ENCODE measurements at places on chromosomes 7 and 10.

DNA sequence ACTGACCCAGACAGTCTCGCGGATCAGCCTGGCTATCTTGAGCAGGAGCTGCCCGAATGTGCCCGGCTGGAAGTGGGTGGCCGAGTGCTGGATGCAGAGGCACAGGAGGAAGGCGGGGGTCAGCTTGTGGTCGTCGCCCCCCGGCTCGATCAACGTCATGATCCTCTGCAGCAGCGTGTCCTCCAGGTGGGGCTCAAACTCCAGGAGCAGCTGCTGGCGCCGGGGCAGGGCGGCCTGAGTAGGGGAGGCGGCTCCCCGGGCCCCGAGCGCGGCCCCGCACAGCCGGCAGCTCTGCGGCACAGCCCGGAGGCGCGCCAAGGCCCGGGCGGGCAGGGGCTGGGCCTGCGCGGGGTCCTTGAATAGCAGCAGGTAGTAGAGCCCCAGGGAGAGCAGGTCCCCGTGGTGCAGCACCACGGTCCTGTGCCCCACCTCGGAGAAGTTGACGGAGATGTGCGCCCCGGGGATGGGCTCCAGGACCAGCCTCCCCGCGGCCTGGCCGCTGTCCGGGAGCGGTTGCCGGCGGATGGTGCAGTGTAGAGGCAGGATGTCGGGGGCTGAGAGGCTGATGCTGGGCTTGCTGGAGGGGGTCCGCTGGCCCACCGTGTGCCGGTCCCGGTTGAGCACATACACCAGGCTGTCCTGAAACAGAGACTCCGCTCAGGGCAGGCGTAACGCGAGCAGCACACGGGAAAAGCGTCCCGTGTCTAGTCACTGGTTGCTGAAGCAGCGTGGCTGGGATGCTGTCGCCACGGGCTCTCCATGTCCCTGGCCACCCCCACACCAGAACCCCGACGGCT lies 27.0 kb downstream of the PAPOLB start:
- no peak for DNase-seq

- no peak for DNase-seq
These were observed 47.9 kb downstream of the MRPL32 start for GRCh38 chr7:42980084-42980483.

DNA sequence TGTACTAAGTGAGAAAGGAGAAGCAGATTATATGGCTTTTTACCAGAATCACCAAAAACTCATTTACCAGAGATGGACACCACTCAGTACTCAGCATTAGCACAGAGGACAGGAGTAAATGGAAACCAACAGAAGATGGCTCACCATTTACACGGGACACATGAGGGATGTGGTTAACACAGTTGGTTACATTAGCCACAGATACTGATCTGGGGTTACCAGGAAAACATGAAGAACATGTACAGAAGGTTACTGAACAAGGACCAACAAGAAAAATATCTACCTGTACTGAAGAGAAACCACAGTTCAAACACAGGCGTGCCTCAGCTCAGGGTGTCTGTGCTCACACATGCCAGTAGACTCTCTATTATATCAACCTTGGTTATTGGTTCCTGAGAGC lies 1285.8 kb upstream of the SORCS1 start:
- no peak for DNase-seq

GRCh38 chr10:95391581-95392216 lies 100.9 kb upstream of the PDLIM1 start:
- DNase-seq = no peak

DNA sequence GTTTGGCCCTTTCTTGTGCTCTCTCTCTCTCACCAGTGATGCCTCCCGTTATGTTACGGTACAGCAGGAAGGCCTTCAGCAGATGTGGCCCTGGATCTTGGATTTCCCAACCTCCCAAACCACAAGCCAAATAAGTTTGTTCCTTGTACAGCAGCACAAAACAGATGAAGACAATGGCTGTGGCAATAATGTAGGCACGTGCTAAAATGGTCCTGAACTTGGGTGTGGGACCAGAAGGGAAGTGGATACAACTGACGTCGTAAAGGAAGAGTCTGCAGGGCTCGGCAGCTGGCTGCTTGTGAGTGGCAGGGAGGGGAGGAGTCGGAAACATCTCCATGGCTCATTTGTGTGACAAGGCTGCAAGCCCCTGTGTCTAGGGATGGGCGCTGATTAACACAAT lies 26.8 kb downstream of the PROSER2 start:
- peak; percentile 13 for DNase-seq

GRCh38 chr10:102988404-102989314 lies 70.6 kb downstream of the CNNM2 start:
- no peak for DNase-seq

GRCh38 chr10:43685744-43686143 lies 37.1 kb upstream of the ZNF32 start:
- no peak for DNase-seq

- no peak for DNase-seq
These were observed 69.3 kb upstream of the DNAJB6 start for GRCh38 chr7:157267516-157267915.

DNA sequence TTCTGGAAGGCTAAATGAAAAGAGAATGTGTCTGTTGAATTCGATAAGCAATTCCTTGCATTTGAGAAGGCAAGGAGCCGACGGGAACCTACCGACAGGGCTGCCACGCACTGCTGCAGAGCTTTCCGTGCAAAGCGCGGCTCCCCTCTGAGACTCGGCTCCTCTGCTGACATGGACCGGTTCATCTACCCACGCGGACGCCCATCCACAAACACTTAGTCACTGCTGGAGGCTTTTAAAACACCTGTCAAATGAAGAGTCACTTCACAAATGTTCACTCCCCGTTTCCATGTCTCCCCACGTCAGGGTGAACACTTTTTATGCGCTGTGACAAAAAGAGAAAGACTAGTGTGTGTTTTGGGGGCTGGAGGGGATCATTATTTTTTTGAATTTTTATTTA lies 32.0 kb downstream of the AMZ1 start:
- no peak for DNase-seq

DNA sequence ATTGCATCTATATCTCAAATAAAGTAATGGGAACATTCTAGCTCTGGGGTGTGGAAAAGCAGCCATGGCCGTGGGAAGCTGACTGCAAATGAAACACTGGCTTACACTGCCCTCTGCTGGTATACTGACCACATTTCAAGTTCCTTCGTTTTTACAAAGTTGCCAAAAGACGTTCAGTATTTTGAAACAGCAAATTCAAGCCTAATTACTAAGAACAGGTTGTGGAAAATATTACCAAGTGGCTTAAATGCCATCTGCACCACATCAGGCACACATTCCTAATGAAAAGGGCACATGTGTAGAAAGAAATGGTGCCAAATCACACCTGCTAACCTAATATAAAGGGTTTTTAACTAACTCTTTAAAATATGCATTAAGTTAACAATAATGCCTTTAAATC lies 83.9 kb downstream of the JAZF1 start:
- DNase-seq = peak; percentile 61

DNA sequence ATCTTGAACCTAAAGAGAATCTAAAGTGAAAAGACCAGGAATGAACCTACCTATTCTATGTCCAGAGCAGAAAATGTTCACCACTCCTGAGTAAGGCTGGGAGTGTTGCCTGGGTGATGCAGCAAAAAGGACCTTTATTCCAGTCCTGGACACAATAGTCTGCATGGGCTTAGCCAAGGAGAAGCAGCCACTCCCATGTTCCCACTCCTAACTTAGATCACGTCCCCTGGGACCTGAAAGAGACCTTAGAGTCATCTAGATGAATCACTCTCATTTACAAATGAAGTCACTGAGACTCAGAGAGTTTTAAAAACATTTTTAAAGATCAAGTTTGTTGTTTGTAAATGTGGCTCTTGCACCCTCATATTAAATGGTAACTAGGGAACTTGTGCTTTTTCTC lies 763.4 kb downstream of the KCNMA1 start:
- no peak for DNase-seq

- DNase-seq = no peak
These were observed 18.8 kb downstream of the SLK start for GRCh38 chr10:103985726-103986125.

- peak; percentile 30 for DNase-seq
These were observed 23.6 kb downstream of the FAM3C start for GRCh38 chr7:121372376-121373010.

DNA sequence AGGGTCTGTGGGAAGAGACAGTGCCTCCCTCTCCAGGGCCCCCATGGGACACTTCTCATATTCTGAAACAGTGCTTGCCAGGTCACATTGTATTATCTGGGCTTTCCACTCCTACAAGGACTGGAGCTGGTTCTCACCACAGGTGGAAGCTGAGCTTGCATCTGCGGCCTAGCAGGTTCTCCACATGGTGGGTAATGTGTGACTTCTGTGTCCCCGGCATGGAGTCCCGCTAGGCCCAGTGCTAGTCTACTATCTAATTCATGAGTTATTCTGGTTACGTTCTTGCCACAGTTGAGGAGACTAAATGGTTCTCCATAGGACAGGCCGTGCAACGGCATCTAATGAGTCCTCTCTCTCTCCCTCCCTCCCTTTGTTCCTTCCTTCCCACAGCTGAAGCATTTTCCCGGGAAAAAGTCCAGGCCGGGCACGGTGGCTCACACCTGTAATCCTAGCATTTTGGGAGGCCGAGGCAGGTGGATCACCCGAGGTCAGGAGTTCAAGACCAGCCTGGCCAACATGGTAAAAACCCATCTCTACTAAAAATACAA lies 27.7 kb downstream of the PRLHR start:
- DNase-seq = no peak

DNA sequence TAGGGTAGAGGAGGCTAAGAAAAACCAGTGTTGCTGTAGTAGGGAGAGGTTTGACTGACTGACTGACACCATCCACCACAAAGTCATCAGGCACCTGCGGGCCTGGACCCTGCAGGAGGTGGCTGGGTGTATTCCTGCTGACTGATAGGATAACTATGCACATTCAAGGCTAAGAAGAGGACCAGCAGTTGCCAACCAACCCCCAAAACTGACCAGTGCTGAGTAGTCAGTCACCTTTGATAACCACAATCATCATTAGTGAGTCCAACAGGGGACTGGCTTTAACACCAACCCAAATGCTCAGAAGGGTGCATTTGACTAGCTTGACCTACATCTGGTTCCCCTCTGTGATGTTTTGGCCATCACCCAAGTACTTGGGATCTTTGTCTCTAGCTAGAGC lies 30.5 kb downstream of the PLXNA4 start:
- DNase-seq = no peak

DNA sequence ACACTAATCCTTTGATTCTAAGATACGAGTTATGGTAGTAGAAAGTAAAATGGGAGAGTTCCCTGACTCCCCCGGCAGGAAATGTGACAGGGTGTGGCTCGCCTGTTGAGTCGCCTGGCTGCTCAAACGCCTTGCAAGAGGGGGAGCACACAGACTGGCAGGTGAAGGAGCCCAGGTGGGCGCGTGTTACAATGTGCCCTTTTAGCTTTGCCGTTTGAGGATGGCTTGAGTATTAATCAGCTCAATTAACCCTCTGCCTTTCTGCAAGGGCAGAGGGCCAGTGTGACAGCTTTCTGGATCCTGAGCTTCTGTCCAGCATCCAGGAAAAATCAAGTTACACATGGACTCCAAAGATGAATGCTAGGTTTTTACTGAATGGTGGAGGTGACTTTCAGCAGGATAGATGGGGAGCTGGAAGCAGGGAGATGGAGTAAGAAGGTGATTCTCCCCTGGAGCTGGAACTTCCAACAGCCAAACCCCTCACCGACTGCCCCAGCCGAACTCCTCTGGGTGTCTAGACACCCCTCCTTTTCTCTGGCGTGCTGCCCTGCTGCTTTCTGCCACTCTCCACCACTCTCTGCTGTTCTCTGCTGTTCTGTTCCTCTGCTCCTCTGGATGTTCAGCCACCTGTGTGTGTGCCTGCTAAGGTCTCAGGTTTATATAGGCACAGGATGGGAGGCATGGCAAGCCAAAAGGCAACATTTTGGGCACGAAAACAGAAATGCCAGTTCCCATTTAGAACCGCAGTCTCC lies 548.8 kb upstream of the KCND2 start:
- DNase-seq = no peak

- no peak for DNase-seq
These were observed 2.1 kb upstream of the CCDC126 start for GRCh38 chr7:23594879-23595604.

GRCh38 chr10:73781548-73781878 lies 335 bp upstream of the CHCHD1 start:
- no peak for DNase-seq

GRCh38 chr7:96120445-96121225 lies 201.3 kb downstream of the SLC25A13 start:
- DNase-seq = no peak

- DNase-seq = no peak
These were observed 64.6 kb downstream of the CUX1 start for GRCh38 chr7:101882005-101882421.

DNA sequence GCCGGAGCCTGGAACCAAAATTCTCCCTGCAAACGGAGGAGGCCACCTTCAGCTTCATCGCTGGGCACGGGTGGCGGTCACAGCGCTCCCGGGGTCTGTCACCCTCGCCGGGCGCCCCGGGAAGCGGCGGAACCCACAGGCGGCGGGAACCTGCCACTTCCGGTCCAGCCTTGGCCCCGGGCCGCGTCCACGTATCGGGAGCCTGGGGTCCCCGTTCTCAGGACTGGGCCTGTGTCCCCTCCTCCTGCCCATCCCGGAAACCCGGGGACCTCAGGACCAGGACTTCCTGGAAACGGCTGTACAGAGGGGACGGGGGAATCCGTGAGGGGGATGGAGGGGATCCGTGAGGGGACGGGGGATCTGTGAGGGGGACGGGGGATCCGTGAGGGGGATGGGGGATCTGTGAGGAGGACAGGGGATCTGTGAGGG lies 25.4 kb downstream of the PDGFA start:
- DNase-seq = no peak

- peak; percentile 79 for DNase-seq
These were observed 815 bp downstream of the GIMAP8 start for GRCh38 chr7:150451097-150451793.

DNA sequence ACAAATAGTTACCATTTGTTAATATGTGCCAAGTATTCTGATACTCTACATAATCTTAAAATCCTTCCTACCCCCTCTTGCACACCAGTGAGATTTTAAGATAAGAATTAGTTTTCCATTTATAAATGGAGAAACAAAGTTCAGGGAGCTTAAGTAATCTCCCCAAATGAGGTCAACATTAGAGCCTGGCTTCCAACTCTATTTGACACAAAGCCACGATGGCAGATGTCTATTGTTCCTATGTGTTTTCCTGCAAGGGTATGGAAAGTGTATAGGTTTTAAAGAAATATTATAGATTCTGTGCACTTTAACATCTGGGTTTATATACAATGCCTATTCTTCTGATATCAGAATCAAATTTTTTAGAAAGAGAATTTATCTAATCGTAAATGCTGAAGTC lies 143.9 kb upstream of the SEMA3C start:
- DNase-seq = no peak

DNA sequence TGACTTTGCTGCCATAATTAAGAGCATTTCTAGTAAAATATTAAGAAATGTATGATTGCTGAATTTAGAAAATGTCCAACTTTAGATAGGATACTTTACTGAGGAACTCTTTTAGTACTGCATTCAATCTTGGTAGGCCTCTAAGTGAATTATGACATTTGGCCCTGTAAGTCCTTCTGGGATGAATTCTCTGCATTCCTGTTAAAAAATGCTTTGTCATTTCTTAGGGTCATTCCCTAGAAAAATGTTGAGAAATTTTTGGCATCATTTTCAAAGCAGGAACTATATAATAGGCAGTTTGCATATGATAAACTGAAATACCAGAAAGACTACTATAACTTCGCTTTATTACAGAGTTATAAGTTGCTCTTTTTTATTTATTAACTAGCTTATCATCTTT lies 69.3 kb upstream of the PRR15 start:
- DNase-seq = no peak

- DNase-seq = no peak
These were observed 108.2 kb downstream of the OSBPL3 start for GRCh38 chr7:24871770-24872169.
